ENCODE measurements at places on chromosomes 16 and 17.

DNA sequence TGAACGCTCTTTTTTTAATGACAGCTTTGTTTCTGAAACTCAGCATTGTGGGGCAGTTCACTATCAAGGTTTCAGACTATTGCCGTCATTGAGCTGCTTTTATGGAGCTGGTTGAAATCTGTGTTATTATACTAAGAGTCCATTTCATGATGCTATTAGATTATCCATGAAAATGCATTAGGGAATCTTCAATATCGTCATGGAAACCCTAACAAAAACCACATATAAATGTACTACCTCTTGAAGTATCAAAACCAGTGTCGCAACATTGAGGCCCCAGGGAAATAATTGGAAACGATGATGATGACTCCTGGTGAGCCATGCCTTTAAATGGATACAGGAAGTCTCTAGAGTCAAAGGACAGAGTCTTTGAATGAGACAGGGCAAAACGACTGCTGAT lies 231.6 kb upstream of the CPHXL start:
- no peak for DNase-seq

GRCh38 chr16:85716022-85716679 lies 27.4 kb upstream of the GINS2 start:
- no peak for DNase-seq

DNA sequence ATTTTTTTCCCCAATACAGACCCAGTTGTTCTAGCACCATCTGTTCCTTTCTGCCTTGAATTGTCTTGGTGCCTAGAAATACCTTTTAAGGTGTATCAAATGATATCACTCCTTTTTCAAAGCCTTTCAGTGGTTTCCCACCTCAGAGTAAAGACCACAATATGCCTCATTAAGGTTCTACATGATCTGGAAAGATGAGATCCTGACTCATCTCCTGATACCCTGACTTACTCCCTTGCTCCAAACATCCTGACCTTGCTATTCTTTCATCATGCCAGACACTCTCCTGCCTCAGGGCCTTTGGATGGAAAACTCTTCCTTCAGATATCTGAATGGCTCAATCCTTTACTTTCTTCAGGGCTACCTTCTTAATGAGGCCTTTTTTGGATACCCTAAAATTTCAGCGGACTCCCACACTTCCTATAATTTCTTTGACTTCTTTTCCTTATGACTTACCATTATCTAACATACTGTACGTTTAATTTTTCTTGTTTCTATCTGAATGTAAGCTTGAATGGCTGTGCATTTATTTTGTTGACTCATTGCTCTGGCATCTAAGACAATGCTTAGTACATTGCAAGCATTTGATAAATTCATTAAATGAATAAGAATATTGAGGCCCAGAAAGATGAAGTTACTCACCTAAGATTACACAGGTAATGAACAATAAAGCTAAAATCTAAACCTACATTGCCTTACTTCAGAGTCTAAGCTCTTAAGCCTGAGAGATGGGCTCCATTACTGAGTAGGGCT lies 19.2 kb downstream of the FLOT2 start:
- no peak for DNase-seq

DNA sequence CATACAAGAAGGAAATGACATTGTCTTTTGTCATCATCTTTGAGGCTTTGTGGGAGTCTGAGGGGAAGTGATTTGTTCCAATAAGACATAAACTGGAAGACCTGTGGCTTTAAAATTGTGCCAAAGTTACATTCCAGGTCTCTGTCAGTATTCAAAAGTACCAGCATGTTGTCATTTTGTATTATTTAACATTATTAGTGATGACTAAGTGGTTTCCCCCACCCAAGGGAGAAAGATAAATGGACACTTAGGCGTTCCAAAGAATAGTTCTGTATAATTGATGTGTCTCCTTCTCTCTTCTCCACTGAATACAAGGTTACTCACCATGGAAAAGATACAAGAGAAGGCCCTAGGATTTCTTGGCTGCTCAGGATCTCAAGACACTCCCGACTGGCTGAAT lies 3.8 kb downstream of the CFAP97D1 start:
- DNase-seq: no peak

DNA sequence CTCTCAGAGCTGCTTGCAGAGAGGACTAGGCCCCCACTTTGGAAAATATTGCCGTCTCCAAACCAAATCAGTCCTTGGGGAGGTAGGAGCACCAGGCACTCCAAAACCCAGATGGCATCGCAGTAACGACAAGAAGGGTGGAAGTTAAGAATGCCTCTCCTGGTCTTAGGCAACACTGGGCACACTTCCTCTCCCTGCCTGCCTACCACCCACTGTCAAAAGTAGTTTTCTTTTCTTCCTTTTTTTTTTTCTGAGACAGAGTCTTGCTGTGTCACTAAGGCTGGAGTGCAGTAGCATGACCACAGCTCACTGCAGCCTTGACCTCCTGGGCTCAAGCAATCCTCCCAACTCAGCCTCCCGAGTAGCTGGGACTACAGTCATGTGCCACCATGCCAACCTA lies 47.2 kb downstream of the SRL start:
- DNase-seq: no peak

- no peak for DNase-seq
These were observed 25.3 kb upstream of the BRD7 start for GRCh38 chr16:50393858-50394802.

DNA sequence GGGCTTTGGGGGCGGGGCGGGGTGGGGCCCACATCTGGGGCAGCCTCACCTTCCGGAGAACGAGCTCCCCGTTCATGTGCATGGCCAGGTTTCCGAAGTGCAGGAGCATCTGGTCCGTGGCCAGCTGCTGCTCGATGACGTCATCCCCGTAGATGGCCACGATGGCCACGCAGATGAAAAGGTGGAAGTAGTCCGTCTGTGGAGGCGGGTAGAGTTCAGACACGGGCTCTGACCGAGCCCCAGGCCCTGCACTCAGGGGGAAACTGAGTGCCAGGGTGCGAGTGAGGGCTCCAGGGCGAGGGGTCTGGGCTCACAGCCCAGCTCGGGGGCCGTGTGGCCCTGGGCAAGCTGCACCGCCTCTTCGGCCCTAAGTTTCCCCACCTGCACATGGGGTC lies 93.7 kb downstream of the TBC1D16 start:
- no peak for DNase-seq

DNA sequence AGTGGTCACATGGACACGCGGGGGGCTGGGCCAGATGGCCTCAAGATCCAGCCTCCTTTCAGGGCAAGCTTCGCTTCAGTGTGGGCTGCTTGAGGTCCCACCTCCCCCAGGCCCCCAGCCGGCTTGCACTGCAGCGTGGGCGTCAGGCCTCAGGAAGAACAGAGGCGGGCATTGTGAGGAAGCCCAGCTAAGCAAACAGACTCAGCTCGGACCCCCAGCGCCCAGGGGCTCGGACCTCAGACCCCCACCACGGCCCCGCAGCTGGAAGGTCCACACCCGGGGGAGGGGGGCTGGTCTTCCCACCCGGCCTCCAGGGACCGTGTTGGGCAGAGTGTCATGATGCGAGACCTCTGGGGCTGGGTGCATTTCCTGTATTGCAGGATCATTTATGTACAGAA lies 24.7 kb upstream of the ZNF469 start:
- DNase-seq: no peak

DNA sequence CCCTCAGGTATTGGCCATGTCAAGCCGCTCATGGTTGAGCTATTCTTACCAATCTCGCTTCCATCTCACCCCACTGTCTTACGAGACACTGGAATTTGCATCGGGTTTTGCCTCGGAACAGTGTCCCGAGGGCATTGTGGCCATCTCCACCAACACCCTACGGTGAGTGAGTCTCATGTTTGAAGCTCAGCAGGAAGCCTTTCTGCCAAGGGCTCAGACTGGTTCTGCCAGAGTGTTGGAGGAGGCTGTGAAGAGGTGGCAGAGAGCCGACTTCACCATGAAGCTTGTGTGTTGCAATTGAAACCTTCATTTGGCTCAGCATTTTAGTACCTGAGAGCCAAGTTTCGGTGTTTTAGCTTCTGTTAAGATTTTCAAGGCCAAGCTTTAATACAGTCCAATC lies 38.0 kb downstream of the SF3B3 start:
- no peak for DNase-seq

DNA sequence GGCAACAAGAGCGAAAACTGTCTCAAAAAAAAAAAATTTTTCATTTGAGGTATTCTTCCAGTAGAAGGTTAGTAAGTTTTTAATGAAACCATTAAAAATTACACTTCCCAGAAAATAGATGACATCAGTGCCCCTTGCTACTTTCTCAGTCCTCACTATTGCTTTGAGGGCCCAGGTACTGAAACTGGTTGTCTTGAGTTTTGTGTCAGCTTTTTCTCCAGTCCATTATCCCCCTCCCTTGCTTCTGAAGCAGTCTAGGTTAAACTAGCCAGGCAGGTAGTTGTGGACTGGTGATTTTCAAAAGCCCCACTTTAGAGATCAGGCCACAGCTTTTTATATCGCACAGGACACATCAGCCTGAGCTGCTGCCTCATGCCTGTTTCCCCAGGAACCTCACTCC lies 10.9 kb downstream of the SMCR8 start:
- no peak for DNase-seq
